ENCODE measurements at places on chromosomes 3 and 15.

DNA sequence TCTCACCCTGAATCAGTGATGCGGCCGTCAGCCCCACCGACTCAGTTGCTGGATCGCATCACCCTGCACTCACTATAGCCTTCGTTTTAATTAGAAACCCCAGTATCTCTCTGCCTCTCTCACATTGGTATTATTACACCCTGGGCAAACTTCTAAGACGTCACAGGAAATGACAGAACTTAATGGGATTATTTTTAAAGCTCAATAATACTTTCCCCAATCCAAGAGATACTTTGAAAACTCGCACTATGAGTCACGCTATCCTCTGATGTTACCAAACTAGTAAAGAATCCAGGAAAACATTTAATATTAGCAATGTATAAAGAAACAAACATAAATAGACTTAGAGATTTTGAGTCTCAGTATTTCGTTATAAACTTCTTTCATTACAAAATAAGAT is 36.6 kb downstream of the RUBCN start:
- DNase-seq, result no peak

DNA sequence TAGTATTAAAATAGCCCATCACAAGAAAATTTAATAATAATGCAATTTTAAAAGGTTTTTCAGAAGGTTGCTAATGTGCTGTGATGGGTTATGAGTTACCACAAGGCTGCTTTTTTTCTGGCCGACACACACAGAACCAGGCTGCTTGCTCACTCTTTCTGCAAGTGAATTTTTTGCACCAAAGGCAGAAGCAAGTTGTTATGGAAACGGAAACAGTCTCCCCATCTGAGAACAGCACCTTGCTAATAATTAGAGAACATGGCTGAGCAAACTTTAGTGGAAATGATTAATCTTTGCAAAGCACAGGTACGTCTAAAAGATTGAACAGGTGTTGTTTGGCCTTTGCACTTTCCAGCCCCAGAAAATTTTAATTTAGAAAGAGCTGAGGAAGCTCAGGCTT is 51.0 kb downstream of the CACNA2D3 start:
- DNase-seq, result no peak

GRCh38 chr3:111476701-111477100 is 65.3 kb upstream of the CD96 start:
- DNase-seq, result no peak

GRCh38 chr3:149909923-149910322 is 60.8 kb downstream of the PFN2 start:
- no peak for DNase-seq
